K562 (cell line): ENCODE measurements at places on chromosomes 16 and 17.

GRCh38 chr16:24668481-24669061 lies 60.9 kb upstream of the TNRC6A start:
- DNase-seq: no peak

DNA sequence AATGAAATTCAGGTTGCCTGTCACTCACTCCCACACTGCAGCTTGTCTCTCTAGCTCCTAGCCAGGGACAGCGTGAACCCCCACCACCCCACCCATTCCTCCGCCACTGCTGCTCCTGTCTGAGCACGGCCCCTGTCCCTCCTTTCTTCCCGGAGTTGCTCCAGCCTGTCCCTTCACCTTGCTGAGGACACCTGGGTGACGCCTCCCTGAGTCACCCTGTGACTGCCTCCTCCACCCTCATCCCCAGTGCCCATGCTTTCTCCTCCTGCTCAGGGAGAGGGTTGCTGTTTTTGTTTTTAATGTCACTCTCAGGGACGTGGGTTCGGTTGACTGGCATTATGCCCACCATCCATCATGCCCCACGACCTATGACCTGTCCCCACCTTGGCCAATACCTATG lies 25.8 kb upstream of the NAT9 start:
- DNase-seq: no peak

- DNase-seq: no peak
Measured at GRCh38 chr16:75224306-75225082, 5.7 kb downstream of the CTRB1 start.

DNA sequence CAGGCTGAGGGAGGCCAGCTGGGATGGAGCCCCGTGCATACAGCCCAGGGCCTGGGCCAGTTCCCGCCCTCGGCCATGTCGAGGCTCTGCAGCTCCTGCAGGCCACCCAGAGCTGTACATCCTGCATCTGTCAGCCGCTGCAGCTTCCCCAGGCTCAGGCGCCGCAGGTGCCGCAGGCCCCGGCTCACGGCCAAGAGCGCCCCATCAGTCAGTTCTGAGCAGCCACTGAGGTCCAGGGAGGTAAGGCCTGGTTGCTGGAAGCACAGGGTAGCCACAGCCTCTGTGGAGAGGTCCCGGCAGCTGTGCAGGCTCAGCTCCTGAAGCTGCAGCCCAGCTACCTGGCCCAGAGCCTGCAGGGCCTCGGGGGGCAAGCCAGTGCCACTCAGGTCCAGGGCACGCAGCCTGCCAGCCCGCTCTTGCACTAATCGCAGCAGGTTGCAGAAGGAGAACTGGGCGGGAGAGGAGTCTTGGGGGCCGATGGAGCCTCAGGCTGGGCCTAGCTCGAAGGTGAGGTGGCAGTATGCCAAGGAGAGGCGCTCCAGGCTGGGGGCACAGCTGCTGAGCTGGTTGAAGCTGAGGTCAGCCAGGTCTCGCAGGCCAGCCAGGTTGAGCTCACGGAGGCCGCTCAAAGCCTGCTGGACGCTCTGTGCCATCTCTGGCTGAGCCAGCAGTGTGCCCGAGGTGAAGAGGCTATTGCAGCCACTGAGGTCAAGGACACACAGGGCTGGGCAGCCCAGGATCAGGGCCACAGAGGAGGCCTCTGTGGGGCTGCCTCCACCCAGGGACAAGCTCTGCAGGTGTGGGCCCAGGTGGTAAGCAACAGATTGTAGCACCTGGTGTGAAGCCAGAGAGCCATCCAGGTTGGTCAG lies 11.4 kb downstream of the ELMO3 start:
- DNase-seq: no peak

GRCh38 chr16:62240722-62241121 lies 204.5 kb upstream of the CDH8 start:
- DNase-seq: no peak

DNA sequence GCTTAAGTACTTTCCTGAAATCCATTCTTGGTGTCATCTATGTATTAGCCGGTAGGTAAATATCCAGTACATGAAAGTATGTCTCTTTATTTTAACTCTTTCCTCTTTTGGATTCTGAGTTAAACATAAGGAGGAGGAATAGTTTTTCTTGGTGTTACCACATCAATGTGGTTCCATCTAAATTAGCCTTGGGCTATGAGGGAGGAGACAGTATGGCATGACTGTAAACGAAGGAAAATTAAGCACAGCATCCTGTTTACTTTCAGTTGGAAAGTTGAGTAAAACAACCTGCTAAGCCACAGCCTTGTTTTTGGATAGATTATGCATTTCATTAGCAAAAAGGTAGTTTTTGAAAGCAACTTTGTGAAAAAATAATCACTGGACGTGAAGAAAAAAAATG lies 693.0 kb upstream of the SOX9 start:
- DNase-seq: no peak
